NAMALWA (cell line): ENCODE measurements at places on chromosomes 1 and 21.

- DNase-seq: no peak
Measured at GRCh38 chr1:242738702-242739645, 214.5 kb upstream of the PLD5 start.

DNA sequence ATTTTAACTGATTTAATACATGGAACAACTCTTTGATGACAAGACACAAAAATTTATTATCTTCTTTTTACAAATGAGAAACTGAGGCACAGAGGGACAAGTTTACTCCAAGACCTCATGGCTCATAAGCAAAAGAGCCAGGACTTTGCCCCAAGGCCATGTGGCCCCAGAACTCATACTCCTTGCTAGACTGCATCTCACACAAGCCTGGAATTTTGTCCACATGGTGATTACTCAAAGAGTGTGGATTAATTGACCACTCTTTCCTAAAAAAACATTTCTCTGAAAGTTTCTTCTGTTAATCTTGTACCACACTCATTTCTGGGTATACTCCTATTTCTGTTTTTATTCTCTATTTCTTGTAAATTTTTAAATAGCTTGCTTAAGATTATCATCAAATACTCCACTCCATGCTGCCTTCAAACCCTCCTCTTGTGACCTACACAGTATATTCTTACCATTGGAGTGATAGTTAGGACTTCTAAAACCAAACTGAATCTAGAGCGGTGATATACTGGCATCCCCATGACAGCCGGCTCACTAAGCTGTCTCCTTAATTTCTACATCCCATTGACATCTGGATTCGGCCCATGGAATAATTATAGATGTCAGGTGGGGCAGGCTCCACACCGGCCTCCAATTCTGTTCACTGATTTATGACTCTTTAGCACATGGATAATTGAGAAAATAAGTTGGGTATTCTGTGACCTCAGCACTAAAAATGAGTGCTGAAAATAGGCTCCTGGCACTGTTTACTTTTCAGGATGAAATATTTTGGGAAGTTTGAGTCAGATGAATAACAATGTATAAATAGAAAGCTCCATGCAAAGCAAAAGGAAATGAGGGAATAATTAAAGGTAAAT lies 16.1 kb downstream of the RGS4 start:
- no peak for DNase-seq

DNA sequence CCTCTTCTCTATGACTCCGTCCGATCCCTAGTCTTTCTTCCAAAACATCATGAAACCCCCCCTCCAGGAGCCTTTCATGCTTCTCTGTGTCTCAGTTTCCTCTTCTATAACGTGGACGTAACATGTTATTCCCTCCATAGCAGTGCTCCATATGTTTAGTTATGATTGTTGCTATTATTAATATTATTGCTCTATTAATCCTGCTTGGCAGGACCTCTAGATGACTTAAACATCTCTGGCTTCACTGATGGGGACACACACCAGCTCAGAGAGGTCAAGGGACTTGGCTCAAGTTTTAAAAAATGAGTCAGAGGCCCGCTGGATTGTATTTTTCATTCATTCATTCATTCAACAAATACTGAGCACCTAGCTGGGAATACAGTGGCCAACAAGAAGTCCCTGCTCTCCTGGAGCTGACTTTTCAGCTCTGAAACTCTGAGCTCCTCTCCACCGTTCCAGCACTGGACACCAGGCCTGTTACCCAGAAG lies 404 bp upstream of the CPLANE2 start:
- no peak for DNase-seq

DNA sequence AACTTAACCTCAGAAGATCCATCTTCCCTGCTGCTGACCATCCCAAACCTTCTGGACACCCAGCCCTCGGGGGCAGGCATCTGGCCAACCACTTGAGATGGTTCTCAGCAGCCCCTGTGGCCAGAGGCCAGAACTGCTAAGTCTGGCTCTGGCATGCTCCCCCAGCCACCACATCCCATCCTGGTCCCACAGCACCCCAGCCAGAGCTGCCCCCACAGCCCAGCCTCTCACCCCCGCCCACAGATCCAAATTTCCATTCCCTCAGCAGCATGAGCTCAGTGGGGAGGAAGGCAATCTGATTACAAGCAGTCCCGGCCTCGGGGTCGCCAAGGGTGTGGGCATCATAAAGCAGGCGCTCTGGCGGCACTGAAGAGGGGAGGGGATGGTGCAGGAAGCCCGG lies 45.6 kb downstream of the GLIS1 start:
- DNase-seq: no peak

DNA sequence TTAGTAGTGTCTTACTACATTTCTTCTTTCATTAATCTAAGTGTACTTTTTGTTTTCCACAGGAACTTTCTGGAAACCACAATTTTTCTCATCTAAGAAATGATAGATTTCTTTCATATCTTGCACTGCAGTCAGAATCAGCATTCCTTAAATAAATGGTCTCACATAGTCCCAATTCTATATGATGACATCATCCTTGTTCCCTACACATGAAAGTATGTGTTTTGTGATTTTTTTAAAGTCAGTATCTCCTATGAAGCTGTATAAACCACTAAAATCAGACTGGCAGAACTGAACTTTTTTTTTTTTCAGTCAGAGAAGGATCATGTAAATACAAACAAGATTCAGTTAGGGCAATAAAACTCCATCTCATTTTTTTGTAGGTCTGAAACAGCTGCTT lies 742.6 kb upstream of the CXADR start:
- DNase-seq: no peak

GRCh38 chr1:182855911-182856310 lies 16.8 kb downstream of the DHX9 start:
- no peak for DNase-seq

DNA sequence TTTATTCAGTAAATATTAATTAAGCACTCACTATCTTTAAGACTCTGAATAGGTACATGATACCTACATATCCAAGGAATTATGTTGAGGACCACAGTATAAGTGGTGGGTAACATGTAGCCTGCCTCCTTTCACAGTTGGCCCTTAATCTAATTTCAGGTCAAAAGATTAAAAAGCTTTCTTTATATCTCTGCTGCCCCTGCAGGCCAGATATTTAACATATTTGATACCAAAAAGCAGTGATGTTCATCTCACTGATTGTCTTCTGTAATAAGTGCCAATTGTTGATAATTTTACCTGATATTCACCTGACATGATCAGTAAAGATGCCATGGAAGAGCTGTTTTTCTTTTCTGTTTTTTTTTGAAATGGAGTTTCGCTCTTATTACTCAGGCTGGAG lies 36.5 kb downstream of the RLF start:
- peak; percentile 46 for DNase-seq

DNA sequence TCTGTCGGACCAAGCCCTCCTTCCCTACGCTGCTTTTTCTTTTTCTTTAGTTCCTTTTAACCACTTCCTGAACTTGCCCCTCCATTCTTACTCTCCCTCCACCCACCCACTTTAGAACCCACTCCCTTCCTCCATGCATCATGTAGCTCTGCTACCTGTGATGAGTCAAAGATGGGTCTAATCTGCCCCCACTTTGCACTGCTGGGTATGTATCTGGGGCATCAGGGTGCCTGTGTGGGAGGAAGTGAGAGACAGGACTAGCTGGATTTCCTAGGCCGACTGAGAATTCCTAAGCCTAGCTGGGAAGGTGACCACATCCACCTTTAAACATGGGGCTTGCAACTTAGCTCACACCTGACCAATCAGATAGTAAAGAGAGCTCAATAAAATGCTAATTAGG lies 157.7 kb downstream of the SEC16B start:
- no peak for DNase-seq

DNA sequence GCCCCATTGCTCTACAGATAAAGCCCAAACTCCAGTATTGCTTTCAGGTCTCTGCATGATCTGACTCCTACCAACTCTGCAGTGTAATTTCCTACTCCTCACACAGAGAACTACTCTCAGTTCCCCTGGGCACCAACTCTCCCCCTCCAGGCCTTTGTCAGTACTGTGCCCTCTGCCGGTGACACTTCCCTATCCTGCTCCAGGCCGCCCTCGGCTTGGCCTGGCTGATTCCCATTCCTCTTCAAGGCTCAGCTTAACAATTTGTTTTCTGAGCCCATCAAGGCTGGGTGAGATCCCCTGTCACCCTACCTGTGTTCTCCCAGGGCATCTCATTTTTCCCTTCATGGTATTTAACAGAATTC lies 2.6 kb downstream of the SLAMF8 start:
- DNase-seq: peak; percentile 48

DNA sequence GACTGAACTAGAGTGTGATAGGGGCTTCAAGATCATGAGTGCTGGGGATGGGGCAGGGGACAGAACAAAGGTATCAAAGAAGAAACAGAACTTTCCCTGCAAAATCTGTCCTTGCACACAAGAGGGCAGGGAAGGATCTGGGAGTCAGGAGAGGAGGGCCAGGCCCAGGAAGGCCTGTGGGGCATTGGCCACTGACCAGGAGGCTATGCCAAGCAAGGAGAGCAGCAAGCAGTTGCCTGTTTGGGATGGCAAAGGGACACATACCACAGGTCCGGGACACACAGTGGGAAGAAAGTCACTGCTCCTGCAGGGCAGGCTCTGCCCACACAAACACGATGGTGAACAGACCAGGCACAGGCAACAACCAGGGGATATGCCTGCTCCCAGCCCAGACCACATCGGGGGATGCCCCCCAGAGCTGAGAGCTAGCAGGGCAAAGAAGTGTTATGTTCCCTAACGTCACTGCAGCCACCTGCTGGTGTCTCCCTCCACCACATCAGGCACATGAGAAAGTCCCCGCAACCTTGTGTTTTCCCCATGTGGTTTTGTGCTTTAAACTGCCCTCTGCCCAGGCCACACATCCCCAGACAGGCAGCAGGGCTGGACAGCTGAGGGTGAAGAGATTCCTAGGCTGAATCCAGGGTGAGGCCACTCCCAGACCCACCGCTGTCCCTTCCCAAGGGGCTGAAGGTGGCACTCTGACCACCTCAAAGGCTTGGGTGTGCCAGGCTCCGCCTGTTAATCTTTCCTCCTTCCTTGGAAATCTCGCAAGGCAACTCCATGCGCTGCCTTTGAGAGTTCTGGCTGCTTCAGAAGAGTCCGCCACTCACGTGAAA lies 53.6 kb downstream of the KIF21B start:
- no peak for DNase-seq

DNA sequence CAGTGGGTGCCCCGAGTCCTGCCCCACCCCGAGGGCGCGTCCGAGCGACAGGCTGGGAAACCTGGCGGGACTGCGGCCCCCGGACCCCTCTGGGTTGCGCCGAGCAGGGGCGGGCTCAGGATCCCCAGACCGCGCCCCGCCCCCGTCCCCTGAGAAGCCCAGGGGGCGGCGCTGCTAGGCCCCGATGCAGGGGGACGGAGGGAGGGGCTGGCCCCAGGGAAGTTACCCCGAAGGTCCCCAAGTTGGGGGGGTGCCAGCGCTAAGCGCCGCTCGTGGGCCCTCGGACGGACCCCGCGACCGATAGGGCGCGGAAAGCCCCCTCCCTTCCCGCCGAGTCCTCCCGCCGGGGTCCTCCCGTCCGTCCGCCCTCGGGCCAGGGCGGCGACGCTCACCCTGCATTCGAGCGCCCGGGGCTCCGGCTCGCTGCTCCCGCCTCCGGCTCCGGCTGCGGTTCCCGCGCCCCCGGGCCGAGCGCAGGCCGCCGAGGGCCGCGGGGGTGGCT lies 414 bp downstream of the GPR153 start:
- peak; percentile 86 for DNase-seq
